Hepatocyte (in vitro differentiated cells): ENCODE measurements at places on chromosomes 6 and 20. TPM values are rescaled to one million over a fixed set of nuclear protein-coding genes. Genes with fewer than 3 reads are reported as not detected.

The SAMD3 gene
- total RNA-seq, result 0.28 and 2.2 TPM in 2 replicates

- no peak for DNase-seq
These were observed 49.1 kb downstream of the UTRN start for GRCh38 chr6:144334150-144334708.

DNA sequence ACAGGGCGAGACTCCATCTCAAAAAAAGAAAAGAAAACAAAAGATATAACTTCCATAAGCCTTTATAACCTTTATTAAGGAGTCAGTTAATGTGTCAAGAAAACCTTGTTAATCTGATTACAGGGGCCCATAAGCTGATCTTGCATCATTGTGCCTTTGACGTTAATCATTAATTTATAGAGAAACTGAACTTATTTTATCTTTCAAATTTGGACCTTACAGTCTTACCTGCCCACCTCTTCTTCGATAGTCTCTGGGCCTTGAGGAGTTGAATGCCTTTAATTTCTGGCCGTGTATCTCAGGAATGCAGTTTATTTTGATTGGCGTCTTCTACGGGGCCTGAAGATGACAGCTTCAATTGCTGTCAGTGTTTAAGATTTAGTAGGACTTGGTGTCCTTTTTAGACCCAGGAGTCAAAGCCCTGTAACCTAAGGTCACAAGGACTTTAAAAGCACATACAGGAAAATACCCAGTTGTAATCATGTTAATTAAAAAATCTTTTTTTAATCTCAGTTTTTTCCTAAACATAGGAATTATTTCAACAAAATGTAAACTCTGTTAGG is 5.8 kb downstream of the ACOT13 start:
- DNase-seq, result no peak

GRCh38 chr6:140485740-140486449 is 1111.4 kb upstream of the CITED2 start:
- DNase-seq, result peak; percentile 12

GRCh38 chr20:50967586-50967985 is 9.0 kb downstream of the MOCS3 start:
- DNase-seq, result no peak
